ENCODE measurements at places on chromosomes 6 and 20.

- DNase-seq, result no peak
These were observed 3.3 kb downstream of the NPEPL1 start for GRCh38 chr20:58695895-58696375.

DNA sequence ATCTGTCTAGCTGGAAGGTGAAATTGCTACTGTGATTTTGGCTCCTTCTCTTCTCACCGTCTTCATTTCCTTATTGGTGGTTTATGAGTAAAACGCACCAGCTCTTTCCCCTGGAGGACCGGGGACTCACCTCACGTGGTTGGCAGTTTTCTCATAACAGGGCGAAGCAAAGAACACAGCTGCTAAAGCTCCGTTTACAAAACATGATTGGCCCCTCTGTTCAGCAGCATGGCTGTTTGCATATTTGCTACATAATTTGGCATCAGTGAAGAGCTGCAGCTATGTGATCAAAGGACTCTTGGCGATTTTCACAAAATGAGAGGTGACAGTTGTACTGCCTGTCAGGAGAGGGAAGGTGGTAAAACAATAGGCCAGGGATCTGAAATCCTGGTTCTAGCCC, 20.5 kb upstream of the TMEM181 start:
- DNase-seq, result no peak

DNA sequence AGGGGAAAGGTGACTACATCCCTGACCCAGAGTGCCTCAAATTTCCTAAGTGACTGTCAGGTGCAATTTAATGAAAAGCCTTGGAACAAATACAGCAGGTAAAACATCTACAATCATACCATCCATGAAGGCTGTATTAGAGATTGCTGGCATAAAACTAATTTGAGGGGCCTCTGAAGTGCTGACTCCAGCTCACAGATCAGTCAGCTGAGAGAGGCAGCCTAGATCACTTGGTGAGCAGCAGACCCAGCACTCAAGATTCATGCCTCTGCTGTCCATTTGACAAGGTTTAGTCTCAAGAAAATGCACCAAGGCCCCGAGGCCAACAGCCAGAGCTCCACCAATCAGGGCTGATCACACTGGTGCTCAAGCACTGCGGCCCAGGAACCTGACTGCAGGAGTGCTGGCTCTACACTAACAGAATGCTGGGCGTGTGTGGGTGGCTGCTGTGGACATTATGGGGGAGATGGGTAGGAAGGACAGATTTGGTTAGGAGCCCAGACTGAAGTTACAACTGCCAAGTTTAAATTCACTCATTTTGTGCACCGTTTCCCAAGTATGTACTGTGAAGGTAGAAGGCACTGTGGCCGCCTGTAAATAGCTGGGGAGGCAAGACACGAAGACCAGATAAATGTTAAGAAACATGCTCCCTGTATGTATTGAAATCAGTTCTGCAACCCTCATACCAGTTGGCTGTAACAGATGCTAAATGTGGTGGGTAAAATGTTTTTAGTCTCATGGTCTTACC, 28.2 kb downstream of the SNX5 start:
- no peak for DNase-seq

- no peak for DNase-seq
These were observed 289.7 kb upstream of the RNF24 start for GRCh38 chr20:4305091-4305490.

DNA sequence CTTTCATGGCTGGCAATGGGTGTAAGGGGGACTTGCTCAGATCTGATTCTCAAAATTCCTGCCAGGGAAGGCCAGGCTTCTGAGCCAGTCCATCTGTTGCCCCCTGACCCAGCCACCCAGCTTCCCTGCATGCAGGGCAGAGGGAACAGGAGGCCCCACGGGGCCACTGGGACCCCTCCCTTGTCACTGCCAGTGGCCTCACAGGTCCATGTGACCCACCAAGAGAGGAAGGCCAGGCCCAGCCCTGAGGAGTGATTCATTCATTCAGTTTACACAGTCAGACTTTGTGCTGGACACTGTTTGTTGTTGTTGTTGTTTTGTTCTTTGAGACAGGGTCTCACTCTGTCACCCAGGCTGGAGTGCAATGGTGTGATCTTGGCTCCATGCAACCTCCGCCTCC, 39.5 kb downstream of the UBE2V1 start:
- DNase-seq, result no peak

DNA sequence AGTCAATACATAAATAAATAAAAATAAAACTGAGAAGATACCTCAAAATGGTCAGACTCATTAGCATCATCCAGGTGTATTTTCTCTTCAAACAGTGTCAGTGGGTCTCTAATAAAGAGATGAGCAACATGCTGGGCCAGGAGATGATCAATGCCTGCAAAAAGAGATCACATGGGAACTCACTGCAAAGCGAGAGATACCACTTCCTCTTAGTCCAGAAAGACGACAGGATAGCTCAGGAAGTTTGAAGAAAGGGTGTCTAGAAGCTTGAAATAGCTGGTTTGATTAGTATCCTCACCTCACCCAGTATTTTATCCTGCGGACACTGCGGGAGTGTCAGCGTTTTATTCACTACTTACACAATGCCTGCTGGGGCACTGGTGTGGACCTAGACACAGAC, 38.0 kb downstream of the GCLC start:
- DNase-seq, result no peak

DNA sequence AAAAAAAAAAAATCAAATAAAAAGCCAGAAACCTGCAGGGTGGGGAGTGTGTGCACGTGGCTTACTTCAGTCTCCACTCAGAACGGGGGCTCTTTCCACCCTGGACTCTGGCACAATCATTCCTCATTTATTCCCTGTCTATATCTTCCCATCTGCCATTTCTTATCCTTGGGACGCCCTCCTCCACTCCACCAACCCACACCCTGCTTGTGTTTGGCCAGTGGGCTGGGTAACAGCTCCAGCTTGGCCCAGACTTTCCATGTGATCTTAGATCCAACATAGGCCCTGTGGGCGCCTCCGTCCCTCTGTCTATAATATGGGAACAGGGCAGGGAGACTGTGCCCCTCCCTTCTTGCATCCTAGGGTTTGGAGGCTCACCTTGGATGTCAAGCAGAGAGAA, 68.1 kb downstream of the CD40 start:
- no peak for DNase-seq

DNA sequence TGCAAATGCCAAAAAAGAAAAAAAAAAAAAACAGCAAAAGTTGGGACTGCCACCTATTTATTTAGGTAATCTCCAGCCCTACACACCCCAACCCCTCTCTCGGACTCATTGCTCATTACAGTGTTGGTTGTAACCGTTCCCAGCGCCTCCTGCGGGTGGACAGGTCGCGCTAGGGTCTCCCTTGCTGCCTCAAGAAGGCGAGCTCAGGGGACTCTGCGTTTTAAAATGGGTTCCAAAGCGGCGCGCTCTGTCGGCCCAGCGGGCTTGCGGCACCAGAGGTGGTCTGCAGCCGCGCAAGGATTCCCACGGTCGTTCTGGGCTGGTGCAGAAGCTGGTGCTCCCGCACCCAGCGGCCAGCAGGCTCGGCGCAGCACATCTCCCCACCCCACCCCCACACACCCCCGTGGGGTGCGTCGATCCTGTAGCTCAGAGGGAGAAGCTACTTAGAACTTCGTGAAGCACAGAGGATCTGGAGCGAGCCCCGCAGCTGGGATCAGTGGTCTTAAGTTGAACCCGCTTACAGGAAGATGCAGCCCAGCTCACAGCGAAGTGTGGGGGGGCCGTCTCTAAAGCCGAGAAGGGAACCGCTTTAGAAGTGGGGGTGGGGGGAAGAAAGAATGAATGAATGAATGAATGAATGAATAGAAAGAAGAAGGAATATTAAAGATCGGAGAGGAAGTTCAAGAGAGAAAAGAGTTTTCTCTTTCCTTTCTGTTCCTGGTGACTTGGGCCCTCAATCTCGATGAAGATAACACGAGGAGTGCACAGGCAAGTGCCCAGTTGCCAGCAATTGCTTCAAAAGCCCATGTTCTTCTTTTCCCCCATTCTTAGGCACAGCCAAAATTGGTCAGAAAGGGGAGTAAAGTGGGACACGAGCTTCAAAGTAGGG, 780 bp downstream of the TFAP2A start:
- DNase-seq, result no peak

GRCh38 chr6:79238919-79239318, 4.4 kb upstream of the HMGN3 start:
- no peak for DNase-seq

- no peak for DNase-seq
These were observed 32.0 kb downstream of the CEP43 start for GRCh38 chr6:167031082-167031709.

DNA sequence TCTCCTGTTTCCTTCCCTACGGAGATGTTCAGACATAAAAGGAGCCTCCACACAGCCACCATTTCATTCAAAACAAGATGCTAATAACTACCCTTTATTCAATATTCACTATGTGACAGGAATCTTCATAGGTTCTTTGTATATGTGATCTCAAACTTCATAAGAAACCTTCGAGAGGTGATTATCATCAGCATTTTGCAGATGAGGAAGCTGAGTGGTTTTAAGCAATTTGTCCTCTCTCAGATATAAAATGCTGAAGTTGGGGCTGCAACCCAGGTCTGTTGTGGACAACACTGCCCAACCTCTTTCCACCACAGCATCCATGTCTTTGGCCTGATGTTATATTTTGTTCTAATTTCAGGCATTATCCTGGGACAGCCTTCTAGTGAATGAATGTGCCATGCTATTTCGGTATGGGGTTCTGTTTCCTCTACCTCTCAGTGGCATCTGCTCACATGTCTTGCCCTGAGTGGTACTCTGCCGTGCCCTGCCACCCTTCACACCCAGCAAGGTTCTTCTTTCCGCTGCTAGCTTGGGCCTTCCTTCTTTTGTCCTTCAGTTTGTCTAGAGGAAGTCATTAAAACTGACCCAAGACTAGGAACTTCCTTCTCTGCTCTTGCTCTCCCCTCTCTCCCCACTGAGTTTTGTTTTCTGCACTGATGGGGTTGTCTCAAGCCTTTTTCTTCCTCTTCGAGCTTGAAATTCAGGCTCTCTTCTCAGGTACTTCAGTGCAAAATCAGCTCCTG, 300.9 kb upstream of the PRDM1 start:
- DNase-seq, result no peak

DNA sequence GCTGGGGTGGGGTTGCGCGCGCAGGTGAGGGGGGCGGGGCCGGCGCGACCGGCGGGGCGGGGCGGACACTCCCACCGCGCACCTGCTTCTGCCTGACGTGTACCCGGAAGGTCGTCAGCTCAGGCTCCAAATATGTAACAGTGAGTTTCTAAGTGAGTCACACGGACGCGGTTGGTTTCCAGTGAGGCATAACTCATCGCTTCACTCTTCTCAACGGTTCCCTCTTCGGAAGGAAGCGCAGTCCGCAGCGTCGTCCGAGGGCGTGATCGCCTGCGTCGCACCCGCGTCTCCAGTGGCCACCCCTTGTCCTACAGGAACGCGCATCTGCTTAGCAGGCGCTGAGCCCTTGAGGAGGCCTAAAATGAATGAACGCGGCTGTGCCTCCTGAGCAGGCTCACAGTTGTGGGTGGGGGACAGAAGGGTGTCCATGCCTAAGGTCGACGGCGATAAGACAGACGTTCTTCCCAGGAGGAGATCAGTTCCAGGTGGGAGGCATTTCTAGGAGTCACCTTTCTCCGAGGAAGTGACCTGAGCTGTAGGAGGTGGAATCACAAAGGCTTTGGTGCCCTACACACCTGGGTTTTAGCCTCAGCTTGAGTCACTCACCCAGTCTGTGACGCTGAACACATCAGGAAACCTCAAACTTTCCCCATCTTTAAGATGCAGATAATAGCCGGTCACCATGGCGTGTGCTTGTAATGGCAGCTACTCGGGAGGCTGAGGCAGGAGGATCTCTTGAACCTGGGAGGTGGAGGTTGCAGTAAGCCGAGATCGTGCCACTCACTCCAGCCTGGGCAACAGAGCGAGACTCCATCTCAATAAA, 50.9 kb upstream of the EZR start:
- DNase-seq, result peak; percentile 86

- peak; percentile 43 for DNase-seq
These were observed 28.3 kb downstream of the MRS2 start for GRCh38 chr6:24431045-24431451.

DNA sequence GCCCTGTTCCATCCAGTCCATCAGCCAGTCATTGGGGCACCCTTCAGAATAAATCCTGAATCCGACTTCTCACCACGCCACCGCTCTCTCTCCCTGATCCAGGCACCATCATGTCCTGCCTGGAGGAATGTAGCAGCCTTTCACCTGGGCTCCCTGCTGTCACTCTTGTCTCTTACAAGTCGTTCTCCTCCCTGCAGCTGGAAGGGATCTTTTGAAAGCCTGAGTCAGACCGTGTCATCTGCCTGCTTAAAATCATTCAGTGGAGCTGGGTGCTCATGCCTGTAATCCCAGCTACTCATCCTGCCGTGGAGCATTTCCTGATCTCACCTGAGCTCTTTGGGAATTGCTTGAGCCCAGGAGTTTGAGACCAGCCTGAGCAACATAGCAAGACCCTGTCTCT, 19.2 kb upstream of the KCNG1 start:
- no peak for DNase-seq

DNA sequence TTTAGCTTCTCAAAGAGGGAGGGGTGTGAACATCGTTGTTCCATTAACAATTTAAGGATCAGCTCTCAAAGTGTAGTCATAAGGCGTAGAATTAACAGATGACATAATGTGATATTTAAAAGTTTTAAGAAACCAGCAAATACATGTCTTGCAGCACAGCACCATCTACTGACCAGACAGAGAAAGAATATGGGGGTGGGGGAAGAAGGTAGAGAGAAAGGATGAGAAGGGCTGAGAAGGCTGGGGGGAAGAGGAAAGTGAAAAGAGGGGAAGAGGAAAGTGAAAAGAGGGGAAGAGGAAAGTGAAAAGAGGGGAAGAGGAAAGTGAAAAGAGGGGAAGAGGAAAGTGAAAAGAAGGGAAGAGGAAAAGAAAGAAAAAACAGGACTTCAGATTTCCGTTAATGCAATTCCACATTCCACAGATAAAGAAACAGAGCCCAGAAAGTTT, 80.9 kb downstream of the HAO1 start:
- peak; percentile 77 for DNase-seq

DNA sequence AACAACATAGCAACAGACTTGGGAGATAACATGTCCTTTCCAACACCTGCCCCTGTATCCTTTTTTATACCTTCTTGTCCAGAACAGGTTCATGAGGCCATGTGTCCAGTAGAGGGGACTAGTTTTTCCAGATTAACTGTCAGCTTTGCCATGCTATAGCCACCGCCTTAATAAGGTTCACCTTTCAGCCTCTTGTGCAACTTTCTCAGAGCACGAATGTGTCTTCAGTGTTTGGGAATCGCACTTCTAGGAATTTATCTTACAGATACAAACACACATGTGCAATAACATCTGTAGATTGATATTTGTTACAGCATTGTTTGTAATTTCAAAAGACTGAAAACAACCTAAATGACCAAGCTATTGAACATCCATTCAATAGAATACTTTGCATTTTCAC, 21.4 kb downstream of the NCR2 start:
- DNase-seq, result no peak

DNA sequence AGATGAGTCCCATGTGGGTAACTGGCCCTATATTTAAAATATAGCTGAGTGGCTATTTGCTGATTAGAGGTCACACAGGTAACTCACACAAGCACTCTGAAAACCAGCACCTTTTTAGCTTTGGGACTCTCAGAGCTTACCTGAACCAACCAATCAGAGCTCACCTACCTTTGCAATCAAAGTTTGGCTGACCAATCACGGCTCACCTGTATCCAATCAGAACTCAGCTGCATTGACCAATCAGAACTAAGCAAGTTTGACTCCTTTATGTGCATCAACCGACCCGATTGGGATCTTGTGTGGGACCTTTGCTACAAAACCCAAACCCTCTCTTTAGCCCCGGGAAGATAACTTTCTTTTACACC, 106.8 kb upstream of the NXT1 start:
- DNase-seq, result no peak

- DNase-seq, result no peak
These were observed 11.4 kb downstream of the MRPL14 start for GRCh38 chr6:44115866-44116265.

All from mesenchymal stem cell (in vitro differentiated cells and primary cell).